T-helper 9 cell (primary cell): ENCODE measurements at places on chromosomes 6 and 20.

- DNase-seq, result no peak
Observed at GRCh38 chr6:93343476-93343875, 75.9 kb downstream of the EPHA7 start.

GRCh38 chr6:137610702-137611101 lies 116.5 kb upstream of the OLIG3 start:
- DNase-seq, result no peak

GRCh38 chr20:56461576-56461975 lies 6.9 kb upstream of the RTF2 start:
- no peak for DNase-seq

- DNase-seq, result no peak
Observed at GRCh38 chr20:5735845-5736510, 14.2 kb upstream of the SHLD1 start.

DNA sequence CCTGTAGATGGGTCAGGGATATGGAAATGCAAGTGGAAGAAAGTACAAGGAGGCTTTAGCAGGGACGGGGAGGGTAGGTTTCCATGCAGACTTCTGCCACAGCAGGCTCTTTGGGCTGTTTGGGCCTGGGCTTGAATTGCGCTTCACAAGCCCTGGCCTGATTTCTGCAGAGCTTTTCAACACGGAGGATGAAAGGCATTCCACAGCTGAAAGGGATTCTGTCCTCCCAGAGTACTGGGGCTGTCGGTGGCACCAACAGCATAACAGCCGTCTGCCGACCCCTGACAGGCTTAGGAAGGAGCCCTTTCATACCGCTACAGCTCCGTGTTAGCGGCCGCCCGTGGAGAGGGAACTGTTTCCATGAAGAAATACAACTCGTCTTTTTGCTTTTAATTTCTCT lies 22.9 kb upstream of the TBC1D7 start:
- DNase-seq, result no peak

- no peak for DNase-seq
Observed at GRCh38 chr6:79648328-79648727, 17.2 kb downstream of the SH3BGRL2 start.

GRCh38 chr20:1537731-1538058 lies 19.8 kb downstream of the SIRPD start:
- DNase-seq, result no peak

DNA sequence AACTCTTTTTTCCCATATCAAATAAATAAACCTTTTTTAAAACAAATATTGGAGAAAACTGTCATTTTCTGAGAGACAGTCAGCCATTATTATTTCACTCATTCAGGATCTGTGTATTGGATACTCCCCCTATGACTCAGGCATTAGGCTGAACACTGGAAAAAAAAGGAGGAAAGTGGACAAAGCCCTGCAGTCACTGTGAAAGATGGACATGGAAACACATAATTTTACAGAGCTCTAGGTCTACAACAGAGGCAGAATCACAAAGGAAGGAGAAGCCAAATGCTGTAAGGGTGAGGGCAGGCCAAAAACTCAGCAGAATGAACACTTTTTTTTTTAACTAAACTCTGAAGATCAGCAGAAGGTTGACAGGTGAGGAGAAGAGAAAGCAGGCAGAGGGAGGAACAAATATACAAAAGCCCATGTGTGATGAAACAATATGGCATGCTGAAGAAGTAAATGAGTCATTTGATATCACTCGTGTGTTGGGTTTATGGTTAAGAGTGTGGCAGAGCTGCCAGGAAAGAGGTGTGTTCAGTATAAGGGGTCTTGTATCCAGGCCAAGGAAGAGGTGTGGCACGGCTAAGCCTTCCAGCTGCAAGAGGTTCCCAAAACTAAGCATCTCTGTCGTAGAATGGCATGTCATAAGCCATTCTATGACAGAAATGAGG lies 39.1 kb downstream of the EPB41L2 start:
- DNase-seq, result no peak

- no peak for DNase-seq
Observed at GRCh38 chr6:26088344-26088743, 1.1 kb downstream of the HFE start.

- DNase-seq, result no peak
Observed at GRCh38 chr20:45080867-45081624, 19.9 kb downstream of the KCNS1 start.

- DNase-seq, result no peak
Observed at GRCh38 chr20:56808732-56809131, 179.6 kb downstream of the TFAP2C start.
